ENCODE measurements at places on chromosomes 11 and 22.

GRCh38 chr11:73625696-73626318 is 20.6 kb upstream of the PLEKHB1 start:
- peak; percentile 67 for DNase-seq

DNA sequence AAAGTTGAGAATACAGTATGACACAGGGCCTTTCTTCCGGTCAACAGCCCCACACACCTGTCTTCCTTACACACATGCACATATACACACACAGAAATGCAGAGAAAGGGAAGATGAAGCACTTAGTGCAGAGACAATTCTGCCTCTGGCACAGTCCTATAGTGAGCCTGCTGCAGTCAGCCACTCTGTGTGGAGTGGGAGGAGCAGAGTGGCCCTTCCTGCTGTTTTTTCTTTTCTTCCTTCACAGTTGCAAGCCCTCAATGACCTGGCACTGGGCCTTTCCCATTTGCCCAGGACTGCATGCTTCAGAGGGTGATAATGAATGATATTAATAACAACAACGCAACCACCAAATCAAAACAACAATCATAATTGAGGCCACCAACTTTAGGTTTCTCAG is 527.0 kb upstream of the B3GAT1 start:
- DNase-seq, result no peak

GRCh38 chr11:134026655-134027343 is 42.1 kb upstream of the JAM3 start:
- DNase-seq, result no peak

DNA sequence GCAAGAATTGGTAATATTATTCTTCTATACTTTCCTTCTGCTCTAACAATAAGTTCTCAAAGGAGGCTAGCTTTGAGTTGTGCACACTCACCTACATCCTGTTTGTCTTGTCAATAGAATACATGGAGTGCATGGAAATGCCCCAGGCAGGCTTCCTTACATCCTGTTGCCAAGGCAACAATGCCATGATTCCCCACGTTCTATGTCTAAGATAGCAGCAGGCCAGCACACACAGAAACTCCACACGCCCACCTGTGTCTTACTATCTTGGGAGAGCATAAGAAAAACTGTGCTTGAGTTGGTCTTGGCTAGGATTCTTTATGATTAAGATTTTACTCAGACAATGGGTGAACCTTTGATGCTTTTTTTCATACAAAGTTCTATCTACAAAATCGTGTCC is 379.2 kb downstream of the AASDHPPT start:
- DNase-seq, result no peak

DNA sequence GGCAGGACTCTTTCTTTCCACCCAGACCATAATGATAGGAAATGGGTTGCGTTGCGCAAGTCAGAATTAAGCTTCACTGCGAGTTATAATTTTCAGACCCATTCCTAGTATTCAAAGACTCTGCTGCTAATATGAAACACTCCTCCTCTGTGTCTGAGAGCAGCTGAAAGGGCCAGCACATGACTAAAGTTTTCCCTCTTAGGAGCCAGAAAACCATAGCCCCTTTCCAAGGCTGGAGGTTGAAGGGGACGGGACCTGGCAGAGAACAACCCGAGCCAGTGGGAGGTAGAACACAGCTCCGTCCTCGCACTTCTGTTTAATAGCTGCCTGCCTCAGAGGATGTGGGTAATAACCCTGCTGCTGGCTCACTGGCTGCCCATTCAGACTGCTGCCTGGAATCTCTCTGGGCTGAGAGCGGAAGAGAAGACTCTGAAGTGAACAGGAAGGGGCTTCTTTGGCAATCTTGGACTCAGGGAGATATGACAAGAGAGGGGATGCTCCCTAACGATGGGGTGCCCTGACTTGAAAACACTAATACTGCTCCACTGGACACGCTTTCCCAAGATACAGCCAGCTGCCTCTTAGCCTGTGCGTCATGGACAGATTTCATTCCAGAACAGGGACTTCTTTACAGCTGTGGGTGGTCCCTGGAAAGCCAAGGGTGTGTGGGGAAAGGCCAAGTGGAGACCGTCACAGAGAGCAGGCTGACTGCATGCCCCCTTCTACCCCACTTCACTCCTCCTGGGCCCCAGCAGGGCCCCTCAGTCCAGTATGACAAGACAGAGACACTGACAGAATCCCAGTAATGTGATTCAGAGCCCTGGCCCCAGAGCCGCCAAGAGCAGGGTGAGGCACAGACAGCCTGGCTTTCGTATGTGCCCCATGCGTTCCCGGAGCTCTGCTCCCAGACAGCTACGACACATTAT is 156.9 kb downstream of the FEZ1 start:
- DNase-seq, result no peak

DNA sequence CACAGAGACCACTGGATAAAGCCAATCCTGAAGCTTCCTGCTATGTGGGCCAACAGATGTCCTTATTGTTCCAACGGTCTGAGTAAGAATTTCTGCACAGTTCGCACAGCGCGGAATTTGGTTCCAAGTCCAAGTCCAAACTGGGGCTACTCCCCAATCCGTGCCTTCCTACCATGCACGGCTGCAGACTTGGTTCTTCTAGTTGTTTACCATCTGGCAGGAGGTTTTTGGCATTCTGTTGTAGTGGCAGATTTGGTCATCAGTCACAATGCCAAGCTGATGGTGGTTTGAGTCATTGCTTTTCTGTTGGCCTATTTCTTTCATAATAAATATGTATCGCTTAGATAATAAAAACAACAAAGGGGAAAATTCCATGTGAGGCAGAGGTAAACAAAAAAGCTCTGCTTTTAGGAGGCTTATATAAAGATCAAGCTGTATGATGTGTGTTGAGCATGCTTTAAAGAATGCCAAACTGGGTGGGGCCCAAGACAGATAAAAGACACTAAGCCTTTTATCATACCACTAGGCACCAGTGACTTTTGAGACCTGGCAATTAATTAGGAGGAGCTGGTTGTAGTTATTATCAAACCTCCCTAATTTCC is 52.5 kb upstream of the SYN3 start:
- DNase-seq, result no peak

- no peak for DNase-seq
Observed at GRCh38 chr11:14444441-14445189, 55.0 kb downstream of the COPB1 start.

- DNase-seq, result no peak
Observed at GRCh38 chr22:47160141-47160541, 397.7 kb downstream of the TBC1D22A start.

DNA sequence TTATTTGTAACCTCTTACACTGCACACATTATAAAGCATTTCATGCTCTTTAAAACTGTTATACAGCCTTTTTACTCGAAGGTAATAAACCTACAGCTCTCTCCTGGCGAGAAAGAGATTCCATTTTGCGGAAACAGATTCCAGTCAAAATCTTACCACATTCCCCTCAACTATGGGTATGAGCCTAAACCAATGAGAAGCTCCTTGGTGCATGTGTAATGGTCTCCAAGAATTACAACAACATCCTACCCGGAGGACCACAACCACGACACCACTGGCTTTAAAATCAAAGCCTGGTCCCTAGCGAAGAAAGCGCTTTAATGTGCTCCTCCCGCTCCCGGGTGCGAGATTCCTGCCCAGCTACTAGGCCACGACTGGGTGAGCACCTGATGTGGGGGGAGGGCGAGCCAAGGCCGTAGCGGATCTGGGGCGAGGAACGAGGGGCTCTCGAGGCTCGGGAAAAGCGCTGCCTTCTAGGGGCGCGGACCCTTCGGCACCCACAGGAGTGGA is 821 bp downstream of the CELF1 start:
- no peak for DNase-seq

DNA sequence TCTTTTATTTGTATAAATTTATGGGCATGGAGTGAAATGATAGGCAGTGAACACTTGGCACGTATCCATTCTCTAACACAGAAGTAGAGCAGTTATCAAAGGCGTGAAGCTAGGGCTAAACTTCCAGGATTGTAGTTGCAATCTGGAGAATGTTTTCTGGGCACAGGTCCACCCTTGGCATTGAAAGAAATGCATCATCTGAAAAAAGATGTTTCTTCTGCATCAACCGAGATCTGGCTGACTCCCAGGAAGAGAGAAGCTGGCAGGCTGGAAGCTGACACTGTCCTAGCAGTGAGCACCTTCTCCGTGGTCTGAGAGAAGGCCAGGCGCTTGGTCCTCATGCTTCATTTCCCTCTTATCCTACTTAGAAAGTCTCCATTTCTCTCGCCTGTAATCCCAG is 600.0 kb downstream of the BRD1 start:
- no peak for DNase-seq

DNA sequence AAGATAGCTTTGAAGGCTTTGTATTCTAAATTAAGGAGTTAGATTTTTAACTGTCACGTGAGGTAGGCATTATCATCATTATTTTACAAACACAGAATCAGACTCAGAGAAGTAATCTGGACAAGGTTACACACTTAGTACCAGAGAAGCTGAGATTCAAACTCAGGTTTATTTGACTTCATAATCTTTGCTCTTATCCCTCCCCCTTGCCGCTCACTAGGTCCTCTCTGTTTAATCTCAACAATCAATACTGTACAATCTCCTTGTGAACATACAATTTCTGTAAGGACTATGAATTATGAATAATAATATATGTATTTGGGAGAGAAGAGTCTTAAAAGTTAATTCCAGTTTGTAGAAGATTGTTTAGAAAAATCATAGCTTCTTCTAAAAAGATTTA is 5.2 kb upstream of the DNAJB7 start:
- DNase-seq, result no peak

GRCh38 chr22:19354201-19354600 is 62.7 kb upstream of the CLTCL1 start:
- DNase-seq, result no peak

DNA sequence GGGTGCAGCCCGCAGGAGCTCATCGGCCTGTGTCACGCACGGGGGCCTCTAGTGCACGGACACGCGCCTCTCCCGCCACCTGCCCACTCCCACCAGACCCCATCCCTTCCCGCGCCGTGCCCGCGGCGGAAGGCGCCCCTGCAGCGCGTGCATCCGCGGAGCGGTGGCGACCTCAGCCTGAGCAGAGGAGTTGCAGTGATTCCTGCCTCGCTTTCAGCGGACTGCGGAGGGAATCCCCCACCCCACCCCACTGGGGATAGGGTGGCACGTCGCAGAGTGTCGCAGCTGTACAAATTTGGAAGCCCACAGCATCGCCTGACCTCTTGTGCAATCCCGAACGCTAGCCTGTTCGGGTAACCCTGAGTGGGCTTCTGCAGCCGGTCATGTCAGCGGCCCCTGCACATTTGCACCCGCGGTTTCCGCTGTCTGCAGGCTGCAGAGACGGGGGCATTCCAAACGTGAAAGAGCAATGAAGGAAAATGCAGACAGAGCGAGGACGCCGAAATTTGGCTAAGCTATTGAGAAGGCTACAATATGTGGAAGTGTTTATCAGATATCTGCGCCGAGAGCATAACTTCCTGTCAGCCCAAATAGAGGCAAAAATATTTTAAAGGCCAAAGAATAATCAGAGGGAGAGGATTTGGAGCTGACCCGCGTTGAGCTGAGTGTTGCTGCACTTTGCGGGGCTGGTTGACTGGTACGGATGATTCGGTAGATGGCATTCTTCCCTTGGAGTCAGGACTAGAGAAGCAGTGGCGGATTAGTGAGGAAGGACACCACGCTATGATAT is 617 bp upstream of the ARHGAP20 start:
- no peak for DNase-seq

DNA sequence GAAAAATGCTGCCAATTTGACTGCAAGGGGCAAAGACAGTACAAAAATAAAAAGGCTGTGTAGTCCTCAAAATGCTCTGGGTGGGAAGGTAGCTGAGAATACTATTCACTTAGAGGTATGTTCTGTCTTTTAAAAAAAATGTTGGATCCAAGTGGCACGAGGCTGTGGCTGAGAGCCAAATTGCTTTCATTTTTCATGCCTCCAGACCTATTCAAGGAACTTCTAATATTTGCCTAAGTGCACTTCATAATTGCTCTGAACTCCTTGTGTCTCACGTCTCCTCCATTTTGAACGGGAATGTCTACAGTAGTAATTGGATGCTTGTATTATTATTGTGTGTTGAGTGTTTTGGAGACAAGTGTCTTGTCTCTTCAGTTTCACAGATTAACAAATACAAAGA is 19.1 kb upstream of the SLC22A25 start:
- no peak for DNase-seq

DNA sequence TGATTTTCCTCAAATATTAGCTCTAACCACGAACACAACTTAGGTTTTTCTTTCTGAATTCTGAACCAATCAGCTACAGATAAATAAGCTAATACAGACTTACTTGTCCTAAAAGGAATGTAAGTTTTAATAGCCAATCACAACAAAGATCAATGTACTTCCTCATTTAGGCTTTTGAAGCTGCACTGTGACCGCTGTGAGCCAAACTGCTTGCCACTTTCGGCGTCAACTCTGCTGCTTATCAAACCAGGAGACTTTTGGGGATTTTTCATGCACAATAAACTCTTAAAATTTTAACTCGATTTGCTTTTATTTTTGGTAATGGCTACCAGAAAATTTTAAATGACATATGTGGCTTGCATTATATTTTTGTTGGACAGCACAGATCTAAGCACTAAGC is 92.5 kb downstream of the TMPRSS5 start:
- DNase-seq, result no peak

GRCh38 chr11:72524711-72525110 is 90.4 kb upstream of the CLPB start:
- DNase-seq, result no peak

DNA sequence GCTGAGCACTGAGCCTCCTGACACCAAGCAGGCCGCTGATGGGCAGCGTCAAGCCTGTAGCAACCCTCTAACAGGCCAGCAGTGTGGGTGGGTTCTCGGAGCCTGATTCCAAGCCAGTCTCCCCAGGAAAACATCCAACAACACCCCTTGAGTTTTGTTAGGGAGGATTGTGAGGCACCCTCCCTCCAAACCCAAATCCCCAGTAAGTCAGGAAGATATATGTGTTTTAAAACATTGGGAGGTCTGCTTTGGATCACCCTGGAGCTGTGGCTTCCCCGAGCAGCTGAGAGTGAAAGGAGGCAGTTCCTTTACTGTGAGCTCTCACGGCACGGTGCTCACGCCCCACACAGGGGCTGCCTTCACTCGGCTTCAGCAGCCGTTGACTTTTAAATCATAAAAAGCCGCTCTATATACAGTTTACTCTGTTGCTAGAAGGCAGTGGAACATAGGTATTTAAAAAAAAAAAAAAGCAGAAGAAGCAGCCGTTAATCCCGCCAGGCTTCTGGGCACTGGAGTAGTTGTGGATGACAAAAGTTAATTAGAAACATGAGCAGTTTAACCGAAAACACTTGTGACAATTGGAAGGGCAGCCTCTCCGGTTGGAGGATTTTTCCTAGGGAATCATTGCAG is 218.6 kb downstream of the NAV2 start:
- DNase-seq, result no peak

Data from DMS 273 treated with DMSO at 0.1 percent for 48 hours (cell line).